Stomach (tissue), 19 donors: ENCODE measurements at places on chromosomes 5 and 9. TPM values are rescaled to one million over a fixed set of nuclear protein-coding genes. Genes with fewer than 3 reads are reported as not detected.
A peak's percentile ranks its signal among the peaks of the same experiment; 100 is the strongest.

NKD2 gene
- total RNA-seq, result 13.6 TPM

FRMD3 gene
- total RNA-seq, result 18.0 TPM

PRDM9 gene
- not detected for total RNA-seq

F2RL2 gene
- total RNA-seq, result 4.6 TPM

NUTM2G gene
- not detected for total RNA-seq

SPATA31C1 gene
- not detected for total RNA-seq

CDC14B gene
- total RNA-seq, result 31.9 TPM

ZFP37 gene
- 1.3 TPM for total RNA-seq

GRCh38 chr9:96020792-96021550 lies 145.5 kb downstream of the ERCC6L2 start:
- H3K4me1 ChIP-seq, result peaks cover 28% of the 10 kb centered on the region
- H3K27me3 ChIP-seq, result peaks cover 38% of the 10 kb centered on the region
- peaks cover 8% of the 10 kb centered on the region for H3K36me3 ChIP-seq

DNA sequence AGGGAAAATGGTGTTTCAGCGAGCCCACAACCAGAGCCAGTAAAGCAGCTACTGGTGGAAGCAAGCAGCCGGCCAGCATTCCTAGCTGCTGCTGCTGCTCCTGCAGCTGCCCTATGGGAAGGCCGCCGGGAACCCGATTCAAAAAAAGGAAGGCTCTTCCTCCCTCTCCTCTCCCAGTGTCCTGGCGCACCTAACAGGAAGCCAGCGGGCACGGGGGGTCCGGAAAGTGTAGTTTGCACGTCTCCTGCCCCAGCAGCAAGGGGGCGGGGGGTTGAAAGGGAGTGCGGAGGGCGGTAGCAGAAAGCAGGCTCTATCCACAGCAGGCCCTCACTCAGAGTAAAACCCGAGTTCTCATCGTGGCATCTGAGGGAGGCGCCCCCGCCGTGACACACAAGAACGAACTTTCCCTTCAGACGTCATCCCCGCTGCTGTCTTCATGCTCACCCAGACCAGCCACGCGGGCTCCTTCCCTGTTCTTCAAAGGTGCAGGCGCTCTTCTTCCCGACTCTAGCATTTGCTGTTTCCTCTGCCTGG lies 16.5 kb downstream of the GRXCR2 start:
- DNase-seq, result peak; percentile 71
- peak overlapping the region; percentile 78 for H3K27ac ChIP-seq
- H3K4me3 ChIP-seq, result peak overlapping the region; percentile 40
- no peaks in the 10 kb centered on the region for H3K36me3 ChIP-seq
- H3K4me1 ChIP-seq, result peaks cover 25% of the 10 kb centered on the region

DNA sequence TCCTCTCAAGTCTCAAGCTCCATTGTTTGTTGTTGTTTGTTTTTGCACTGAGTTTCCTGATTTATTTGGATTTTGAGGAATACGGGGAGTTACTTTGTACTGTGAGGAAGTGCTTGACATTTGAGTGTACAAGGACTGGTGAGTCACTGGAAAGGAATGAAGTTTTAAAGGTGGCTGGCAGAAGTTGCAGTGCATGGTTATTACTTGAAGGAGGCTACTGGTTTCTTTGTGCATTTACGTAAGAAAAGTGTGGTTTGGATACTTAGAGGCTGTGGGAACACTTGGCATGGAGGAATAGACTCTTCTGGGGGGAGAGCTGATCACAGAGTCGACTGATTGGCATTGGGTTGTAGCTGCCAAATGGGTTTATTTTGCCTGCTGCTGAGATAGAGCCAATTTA lies 919.0 kb downstream of the TAF11L14 start:
- H3K27me3 ChIP-seq, result no peaks in the 10 kb centered on the region
- no peak overlapping the region for H3K27ac ChIP-seq
- H3K4me1 ChIP-seq, result no peaks in the 10 kb centered on the region
- no peaks in the 10 kb centered on the region for H3K36me3 ChIP-seq
- H3K4me3 ChIP-seq, result no peak overlapping the region

DNA sequence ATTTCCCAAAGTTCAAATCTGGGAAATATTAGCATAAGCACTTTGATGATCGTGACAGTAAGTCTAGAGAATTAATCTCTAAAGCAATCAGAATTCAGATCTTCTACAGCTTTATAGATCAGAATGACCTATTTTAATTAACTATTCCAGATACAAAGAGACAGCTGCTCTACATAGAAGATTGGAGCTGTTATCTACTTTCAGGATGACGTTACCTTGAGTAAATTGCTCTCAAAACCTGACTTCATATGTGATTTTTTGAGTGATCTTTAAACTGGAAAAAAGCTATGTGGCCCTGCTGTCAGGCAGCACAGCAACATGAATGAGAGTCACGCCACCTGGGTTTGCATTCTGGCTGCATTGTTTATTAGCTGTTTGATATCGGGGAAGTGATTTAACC lies 259.9 kb upstream of the CDH6 start:
- no peaks in the 10 kb centered on the region for H3K4me1 ChIP-seq
- H3K36me3 ChIP-seq, result no peaks in the 10 kb centered on the region
- no peak overlapping the region for H3K27ac ChIP-seq
- DNase-seq, result no peak
- H3K27me3 ChIP-seq, result no peaks in the 10 kb centered on the region

GRCh38 chr5:2170761-2171160 lies 288.0 kb upstream of the IRX4 start:
- H3K27ac ChIP-seq, result no peak overlapping the region
- DNase-seq, result no peak
- no peaks in the 10 kb centered on the region for H3K36me3 ChIP-seq
- no peaks in the 10 kb centered on the region for H3K4me1 ChIP-seq
- no peak overlapping the region for H3K4me3 ChIP-seq

DNA sequence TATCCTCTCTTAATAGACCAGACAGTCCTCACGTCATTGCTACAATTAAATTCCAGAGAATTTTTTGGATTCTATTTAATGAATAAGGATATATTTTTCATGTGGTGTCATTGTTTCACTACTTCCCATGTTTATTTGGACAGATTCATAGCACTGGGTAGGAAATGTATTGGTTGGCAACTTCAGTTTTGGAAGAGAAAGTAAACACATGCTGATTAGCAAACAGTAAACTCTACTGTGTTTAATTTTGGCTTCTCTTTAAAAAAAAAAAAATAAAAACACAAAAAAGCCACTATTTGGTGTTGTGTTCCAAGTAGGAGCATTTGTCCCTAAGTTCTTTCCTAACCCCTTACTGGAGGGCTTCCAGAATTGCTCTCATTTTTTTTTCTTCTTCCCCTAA lies 77.3 kb downstream of the NFIB start:
- no peaks in the 10 kb centered on the region for H3K27me3 ChIP-seq
- peaks cover 39% of the 10 kb centered on the region for H3K4me1 ChIP-seq
- peak overlapping the region; percentile 24 for H3K27ac ChIP-seq

- DNase-seq, result no peak
- H3K27me3 ChIP-seq, result peaks cover 7% of the 10 kb centered on the region
- H3K4me3 ChIP-seq, result no peak overlapping the region
- H3K4me1 ChIP-seq, result no peaks in the 10 kb centered on the region
Measured at GRCh38 chr5:103224118-103224893, 34.3 kb upstream of the MACIR start.

GRCh38 chr5:639253-639530 lies 27.1 kb downstream of the CEP72 start:
- peaks cover 96% of the 10 kb centered on the region for H3K36me3 ChIP-seq
- H3K27ac ChIP-seq, result no peak overlapping the region
- H3K4me3 ChIP-seq, result no peak overlapping the region
- no peak for DNase-seq

- H3K36me3 ChIP-seq, result no peaks in the 10 kb centered on the region
- H3K27ac ChIP-seq, result no peak overlapping the region
- no peak for DNase-seq
Measured at GRCh38 chr9:93594041-93594756, 17.8 kb downstream of the PHF2 start.

- no peak overlapping the region for H3K4me3 ChIP-seq
- H3K27ac ChIP-seq, result no peak overlapping the region
- no peaks in the 10 kb centered on the region for H3K27me3 ChIP-seq
- peaks cover 27% of the 10 kb centered on the region for H3K36me3 ChIP-seq
Measured at GRCh38 chr5:41831155-41831554, 39.1 kb downstream of the OXCT1 start.

DNA sequence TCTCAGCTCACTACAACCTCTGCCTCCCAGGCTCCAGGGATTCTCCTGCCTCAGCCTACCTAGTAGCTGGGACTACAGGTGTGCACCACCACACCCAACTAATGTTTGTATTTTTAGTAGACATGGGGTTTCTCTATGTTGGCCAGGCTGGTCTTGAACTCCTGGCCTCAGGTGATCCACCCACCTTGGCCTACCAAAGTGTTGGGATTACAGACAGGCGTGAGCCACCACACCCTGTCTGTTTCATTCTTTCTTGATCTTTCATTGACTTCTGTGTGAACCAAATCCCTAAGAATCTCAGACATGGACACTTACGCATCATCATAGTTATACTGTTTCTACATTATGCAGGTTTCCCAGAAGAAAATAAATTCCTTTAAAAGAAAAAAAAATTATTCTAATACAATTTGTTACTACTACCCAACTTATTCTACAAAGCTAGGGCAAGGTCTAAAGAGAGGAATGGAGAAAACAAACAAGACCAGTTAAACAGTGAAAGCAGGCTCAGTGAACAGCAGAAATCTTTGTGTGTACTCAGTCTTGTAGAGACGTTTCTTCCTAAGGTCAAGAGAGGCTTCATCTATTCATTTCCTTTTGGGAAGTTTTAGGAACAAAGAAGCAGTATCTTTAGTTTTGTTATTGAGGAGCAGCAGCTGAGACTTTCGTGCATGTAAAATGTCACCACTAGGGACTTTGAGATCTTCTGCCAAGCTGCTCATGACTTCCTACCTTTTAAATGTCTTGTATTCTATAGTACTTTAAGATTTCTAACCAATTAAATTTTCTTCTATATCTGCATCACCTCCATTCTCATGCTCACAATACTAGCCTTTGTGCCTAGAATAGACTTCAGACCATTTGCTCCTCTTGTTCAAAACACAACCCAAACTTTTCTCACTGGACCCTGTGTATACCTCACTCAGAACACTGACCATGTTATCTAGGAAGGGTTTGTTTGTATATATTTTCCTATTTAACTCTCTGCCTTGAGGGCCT lies 5.6 kb upstream of the HMGCR start:
- H3K27me3 ChIP-seq, result no peaks in the 10 kb centered on the region
- H3K4me3 ChIP-seq, result no peak overlapping the region
- H3K36me3 ChIP-seq, result no peaks in the 10 kb centered on the region
- DNase-seq, result no peak

DNA sequence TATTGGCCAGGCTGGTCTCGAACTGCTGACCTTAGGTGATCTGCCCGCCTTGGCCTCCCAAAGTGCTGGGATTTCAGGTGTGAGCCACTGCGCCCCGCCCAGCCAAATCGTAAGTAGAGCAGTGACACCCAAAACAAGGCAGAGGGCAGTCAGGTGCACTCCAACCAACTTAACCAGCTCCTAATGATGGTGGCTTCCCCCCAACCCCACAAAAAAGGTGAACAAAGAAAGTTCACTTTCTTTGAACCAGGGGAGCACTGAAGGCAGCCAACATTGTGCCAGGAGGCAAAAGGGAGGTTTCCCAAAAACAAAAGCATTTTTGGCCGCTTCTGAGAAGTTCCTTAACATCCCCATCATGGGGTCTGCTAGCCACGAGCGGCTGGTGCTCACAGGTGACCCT lies 9.6 kb downstream of the GMCL2 start:
- no peak overlapping the region for H3K4me3 ChIP-seq
- H3K27ac ChIP-seq, result no peak overlapping the region
- no peaks in the 10 kb centered on the region for H3K36me3 ChIP-seq

GRCh38 chr9:108722396-108722795 lies 133.4 kb downstream of the ACTL7B start:
- no peaks in the 10 kb centered on the region for H3K36me3 ChIP-seq
- no peak for DNase-seq
- H3K4me3 ChIP-seq, result no peak overlapping the region
- H3K27ac ChIP-seq, result no peak overlapping the region
- H3K4me1 ChIP-seq, result no peaks in the 10 kb centered on the region

- H3K27ac ChIP-seq, result no peak overlapping the region
- H3K36me3 ChIP-seq, result no peaks in the 10 kb centered on the region
Measured at GRCh38 chr9:116202219-116202912, 48.8 kb downstream of the PAPPA start.

- peaks cover 29% of the 10 kb centered on the region for H3K27me3 ChIP-seq
- H3K4me1 ChIP-seq, result no peaks in the 10 kb centered on the region
- no peaks in the 10 kb centered on the region for H3K36me3 ChIP-seq
- no peak for DNase-seq
Measured at GRCh38 chr5:1865948-1866347, 16.8 kb downstream of the IRX4 start.

GRCh38 chr9:120890320-120891244 lies 13.6 kb upstream of the PHF19 start:
- DNase-seq, result no peak
- no peaks in the 10 kb centered on the region for H3K36me3 ChIP-seq
- peaks cover 30% of the 10 kb centered on the region for H3K4me1 ChIP-seq
- peak overlapping the region; percentile 83 for H3K27ac ChIP-seq
- H3K4me3 ChIP-seq, result no peak overlapping the region
- no peaks in the 10 kb centered on the region for H3K27me3 ChIP-seq

- H3K27ac ChIP-seq, result no peak overlapping the region
- no peaks in the 10 kb centered on the region for H3K36me3 ChIP-seq
- H3K4me1 ChIP-seq, result no peaks in the 10 kb centered on the region
- DNase-seq, result no peak
- H3K27me3 ChIP-seq, result no peaks in the 10 kb centered on the region
Measured at GRCh38 chr9:13209498-13209897, 70.0 kb downstream of the MPDZ start.
